ENCODE measurements at places on chromosomes 4 and X.

DNA sequence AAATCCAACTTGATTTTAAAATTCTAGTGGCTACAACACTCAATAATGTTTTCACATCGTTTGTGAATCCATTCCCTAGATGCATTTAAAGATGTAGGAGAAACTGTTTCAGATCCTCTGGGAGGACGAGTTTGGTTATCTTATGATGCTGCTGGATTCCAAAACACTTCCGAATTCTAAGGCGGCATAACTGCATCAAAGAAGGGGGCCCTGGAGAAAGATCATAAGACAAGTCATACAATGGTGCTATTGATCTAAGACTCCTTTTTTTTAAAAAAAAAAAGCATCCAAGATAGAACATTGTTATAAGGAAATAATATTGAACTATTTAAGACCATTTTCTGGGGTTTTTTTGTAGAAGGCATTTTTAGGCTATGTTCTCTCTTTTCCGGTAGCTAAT is 25.5 kb downstream of the ASB9 start:
- no peak for DNase-seq

GRCh38 chrX:153832728-153833127 is 2.4 kb upstream of the PDZD4 start:
- no peak for DNase-seq

DNA sequence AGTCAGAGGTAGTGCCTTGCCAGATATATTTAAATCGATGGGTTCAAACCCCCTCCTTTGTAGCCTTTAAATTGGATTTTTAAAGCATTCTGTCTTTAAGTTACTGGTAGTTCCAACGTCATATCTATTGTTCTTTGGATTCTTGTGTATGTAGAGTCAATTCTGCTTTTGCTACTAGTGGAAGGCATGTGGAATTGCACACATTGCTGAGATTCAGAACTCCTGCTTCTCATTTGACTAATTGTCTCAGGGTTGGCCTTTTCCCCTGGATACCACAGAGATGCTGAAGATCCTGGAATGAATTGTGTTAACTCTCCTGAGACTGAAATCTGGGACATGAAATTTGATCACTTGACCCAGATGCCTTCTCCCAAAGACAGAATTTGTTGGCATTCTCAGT is 328.3 kb upstream of the RPS6KA3 start:
- no peak for DNase-seq

DNA sequence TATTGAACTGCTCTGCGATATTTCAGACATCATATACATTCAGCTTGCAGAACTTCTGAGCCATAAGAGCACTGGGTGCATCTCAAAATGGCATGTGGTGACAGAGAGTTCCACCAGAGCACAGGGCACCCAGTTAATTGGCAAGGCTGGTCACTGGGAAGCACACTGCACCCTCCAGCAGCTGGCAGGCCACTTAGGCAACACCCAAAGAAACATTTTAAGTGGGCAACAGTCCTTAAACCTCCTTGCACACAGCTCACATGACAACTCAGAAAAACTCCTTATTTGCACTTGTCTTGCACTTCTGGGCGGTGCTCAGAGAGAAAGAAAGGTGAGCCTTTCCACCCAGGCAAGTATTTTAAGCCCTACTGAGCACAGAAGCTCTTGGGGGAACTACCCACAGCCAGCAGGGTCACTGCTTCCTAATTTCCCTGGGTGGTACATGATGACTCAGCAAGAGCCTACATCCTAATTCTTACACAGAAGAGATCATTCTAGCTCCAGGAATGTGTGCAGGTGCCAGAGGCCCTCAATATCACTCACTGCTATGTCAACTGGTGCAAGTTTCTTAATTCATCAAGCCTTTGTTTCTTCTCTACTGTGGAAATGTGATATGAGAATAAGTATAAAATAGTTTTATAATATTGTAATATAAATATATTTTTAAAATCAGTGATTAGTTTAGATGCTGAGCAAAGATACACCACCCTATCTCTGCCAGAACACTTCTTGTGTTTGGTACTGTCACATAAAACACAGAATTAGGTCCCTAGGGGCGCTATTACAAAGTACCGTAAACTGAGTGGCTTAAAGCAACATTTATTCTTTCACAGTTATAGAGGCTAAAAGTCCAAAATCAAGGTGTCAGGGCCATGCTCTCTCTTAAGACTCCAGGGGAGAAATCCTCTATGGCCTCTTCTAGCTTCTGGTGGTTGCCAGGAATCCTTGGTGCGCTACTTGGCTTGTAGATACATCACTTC is 155.1 kb upstream of the PPARGC1A start:
- no peak for DNase-seq

DNA sequence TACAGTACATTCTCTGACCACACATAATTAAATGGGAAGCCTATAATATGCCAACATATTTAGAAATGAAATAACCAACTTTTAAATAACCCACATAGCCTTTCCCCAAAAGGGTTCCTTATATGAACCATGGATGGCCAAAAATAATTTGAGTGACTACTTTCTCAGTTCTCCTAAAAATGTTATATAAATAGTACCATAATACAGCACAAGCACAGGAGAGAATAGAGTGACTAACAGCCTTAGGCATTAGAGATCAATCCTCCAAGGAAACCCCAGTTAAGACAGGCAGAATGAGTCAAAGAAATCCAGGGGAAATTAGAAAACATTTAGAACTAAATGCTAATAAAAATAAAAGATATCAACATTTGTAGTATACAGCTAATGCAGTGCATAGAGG is 50.2 kb downstream of the ANKRD17 start:
- no peak for DNase-seq

DNA sequence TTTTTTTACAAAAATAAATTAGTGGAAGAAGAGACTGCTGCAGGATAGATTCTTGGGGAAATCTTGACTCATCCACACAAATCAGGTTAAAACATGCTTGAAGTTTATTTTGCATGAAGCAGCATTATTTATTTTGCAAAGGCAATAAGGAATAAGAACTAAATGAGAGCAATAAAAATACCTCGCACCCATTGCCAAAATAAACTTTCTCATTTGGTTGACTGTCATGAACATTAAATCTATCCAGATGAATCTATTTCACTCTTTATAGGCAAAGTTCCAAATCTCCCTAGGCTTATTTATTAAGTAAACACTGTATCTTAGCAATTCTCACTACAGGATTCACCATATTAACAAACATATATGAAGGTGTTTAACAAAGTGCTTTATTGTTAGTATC is 58.9 kb downstream of the HOPX start:
- DNase-seq = no peak

DNA sequence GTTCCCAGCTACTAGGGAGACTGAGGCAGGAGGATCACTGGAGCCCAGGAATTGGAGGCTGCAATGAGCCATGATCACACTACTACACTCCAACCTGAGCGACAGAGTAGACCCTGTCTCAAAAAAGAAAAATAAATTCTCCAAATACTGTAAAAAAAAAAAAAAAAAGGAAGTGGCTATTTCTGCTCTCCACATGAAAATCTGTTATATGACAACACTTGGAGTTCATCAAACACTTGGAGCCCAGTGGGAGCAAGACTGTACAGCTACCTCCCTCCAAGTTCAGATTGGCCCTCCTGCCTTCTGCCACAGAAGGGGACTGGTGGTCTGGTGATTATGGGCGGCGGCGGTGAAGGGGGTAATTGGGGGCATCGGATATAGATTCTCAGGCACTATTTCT is 9.0 kb upstream of the CLDN34 start:
- DNase-seq = no peak

GRCh38 chrX:133444196-133444595 is 28.9 kb upstream of the GPC4 start:
- no peak for DNase-seq

- DNase-seq = no peak
Measured at GRCh38 chrX:16305187-16305586, 137.9 kb downstream of the MAGEB17 start.

- DNase-seq = no peak
Measured at GRCh38 chrX:83916525-83916924, 55.6 kb downstream of the CYLC1 start.

DNA sequence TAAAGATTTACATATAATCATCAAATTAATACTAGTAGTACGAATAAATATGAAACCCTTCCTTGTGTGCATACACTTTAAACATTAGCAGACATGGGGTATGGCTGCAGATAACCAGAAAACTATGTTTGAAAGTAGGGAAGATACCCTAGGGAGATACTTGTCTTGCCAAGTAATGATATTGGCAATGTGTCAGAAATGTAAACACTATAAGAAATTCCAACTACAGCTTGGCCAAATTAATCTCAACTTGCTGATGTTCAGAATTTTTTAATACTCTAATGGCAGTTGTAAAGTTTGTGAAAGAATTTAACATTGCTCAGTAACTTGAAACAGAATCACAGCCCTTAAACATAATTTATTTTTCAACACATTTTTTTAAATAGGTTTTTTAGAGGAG is 27.4 kb upstream of the HPGD start:
- no peak for DNase-seq

- DNase-seq = no peak
Measured at GRCh38 chrX:76796311-76796710, 368.8 kb downstream of the MAGEE1 start.

DNA sequence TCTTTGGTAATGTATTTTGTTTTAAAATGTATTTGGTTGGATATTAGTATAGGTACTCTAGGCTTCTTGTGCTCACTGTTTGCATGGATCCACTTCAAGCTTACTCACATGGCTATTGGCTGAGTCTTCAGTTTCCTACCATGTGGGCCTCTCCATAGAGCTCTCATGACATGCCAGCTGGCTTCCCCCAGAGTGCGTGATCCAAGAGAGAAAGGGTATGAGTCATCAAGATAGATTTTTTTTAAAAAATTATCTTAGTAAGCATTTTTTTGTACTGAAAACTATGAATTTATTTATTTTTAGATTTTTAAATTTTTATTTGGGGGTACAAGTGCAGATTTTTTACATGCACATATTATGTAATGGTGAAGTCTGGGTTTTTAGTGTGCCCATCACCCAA is 219.1 kb upstream of the AMOT start:
- DNase-seq = no peak
